ENCODE measurements at places on chromosomes 2 and 18.

GRCh38 chr18:36083729-36084128 is 16.4 kb upstream of the RPRD1A start:
- DNase-seq = no peak

GRCh38 chr2:211437396-211437795 is 881.0 kb downstream of the CPS1 start:
- no peak for DNase-seq

DNA sequence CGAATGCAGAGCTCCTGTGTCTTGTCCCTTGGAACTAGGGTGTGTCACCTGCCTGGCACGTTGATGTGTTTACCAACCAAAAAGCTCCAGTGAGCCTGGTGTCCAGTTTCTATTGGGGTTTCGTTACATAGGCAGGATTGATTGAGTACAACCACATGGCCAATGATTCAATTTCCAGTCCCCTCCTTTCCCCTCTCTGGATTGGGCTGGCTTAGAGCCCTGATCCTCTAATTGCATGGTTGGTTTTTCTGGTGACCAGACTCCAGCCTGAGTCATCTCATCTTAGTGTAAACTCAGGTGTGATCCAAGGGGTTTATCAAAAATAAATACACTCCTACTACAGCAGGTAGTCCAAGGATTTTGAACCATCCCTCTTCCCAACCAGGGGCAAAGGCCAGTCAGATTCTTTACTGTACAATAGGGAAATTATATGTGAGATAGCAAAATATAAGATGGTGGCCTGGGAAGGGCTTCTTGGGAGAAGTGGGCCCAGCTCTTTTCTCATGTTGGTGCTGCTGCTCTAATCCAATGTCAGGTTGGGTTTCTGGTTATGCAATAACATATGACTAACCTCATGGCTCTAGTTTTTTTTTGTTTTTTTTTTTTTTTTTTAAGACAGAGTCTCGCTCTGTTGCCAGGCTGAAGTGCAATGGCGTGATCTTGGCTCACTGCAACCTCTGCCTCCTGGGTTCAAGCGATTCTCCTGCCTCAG is 64.7 kb upstream of the MGAT5 start:
- no peak for DNase-seq

- DNase-seq = no peak
These were observed 46.1 kb upstream of the CYTIP start for GRCh38 chr2:157489983-157490382.

DNA sequence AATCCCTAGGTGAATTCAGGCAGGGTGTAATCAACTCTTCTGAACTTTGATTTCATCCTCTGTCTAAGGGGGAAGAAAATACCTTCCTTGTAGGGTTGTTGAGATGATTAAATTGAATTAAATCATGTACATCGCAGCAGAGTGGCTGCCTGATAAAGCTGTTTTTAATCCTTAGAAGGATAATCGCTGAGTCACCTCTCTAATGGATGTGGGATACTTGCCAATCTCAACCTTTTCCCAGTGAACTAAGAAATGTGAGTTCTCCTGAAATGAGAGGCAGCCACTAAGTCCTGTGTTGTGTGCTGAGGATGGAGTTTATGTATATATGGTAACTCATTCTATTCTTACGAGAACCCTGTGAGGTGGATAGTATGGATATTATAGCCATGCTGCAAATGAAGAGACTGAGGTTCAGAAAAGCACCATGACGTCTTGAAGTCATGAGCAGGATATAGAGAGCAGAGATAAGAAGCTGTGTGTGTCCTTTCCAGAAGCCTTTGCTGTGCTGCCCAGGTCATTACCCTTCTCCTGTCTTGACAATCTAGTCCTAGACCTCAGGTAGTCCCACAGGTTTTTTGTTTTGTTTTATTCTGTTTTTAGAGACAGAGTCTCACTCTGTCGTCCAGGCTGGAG is 93.3 kb downstream of the HNRNPLL start:
- DNase-seq = no peak

DNA sequence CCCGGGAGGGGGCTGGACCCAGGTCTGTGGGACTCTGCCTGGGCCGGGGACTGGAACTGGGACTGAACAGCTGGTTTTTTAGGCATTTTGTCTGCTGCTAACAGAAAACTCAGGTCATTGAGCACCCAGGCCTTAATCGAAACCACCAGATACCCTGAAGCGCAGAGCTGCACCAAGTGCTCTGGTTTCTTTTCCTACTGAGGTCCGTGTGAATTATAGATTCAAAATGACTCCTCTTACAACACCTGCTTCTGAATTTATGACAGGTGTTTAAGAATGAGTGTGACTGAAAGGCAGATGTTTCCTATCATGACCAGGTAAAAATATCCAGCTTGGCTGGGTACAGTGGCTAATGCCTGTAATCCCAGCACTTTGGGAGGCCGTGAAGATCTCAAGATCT is 47.8 kb downstream of the TRAPPC12 start:
- DNase-seq = no peak
